Activated naive CD4-positive, alpha-beta T cell treated with anti-CD3 and anti-CD28 coated beads, Interleukin-2, amount 50 U/mL, for 72 hours (primary cell): ENCODE measurements at places on chromosomes 5 and 9. TPM values are rescaled to one million over a fixed set of nuclear protein-coding genes. Genes with fewer than 3 reads are reported as not detected.

- DNase-seq, result no peak
Observed at GRCh38 chr9:17075146-17075757, 59.6 kb upstream of the CNTLN start.

Gene FUT7
- 1.6 TPM for total RNA-seq

Gene SLC27A6
- not detected for total RNA-seq

DNA sequence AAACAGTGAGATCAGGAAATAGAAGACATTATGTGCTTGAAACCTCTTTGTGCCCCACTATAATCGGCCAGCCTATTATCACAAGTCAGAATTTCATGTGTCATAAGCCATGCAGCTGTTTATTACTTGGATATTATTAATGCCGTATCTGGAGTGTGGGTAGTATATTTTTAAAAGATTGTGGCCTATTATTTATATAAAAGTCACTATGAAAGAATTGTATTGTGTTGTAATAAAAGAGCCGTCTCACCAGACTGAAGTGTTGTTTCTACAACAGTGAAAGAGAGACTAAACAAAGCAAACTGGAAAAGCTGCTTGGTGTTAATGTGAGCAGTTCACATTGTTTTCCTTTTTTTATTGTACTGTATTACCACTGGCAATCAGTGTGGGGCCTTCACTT, 449.1 kb downstream of the PSAT1 start:
- no peak for DNase-seq

DNA sequence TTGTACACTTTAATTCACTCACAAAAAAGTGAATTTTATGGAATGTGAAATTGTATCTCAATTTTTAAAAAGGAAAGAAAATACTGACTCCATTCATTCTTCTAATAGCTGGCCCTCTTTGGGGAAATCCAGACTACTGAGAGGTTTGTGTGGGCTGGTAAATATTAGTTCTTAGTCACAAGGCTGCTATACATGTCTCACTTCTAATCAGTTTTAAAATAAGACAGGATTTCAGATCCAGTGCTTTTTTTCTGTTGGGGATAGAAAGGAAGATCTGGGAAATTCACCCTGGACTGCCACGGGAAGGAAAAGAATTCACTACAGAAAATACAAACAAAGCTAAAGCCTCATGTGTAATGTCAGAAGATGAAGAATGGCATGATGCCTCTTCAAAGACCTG, 32.7 kb upstream of the ADAMTSL1 start:
- DNase-seq, result no peak

DNA sequence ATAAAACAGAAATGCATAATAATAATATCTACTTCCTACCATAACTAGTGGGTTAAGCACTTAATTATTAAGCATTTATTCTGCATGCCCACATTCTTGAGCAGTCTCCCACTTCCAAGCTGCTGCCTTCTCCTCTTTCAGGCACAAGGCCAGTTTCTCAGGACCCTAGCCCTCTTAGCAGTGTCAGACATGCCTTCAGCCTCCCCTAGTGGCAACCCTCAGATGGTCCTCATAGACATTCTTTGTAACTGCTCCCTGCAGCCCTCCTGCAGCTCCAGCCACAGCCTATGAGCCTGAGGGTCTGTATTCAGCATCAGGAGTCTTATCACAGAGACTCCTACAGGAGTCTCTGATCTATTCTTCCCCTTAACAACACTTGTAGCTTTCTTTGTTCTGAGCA, 3.9 kb downstream of the IL9 start:
- DNase-seq, result no peak

GRCh38 chr5:98986587-98986986, 57.8 kb upstream of the CHD1 start:
- no peak for DNase-seq

- DNase-seq, result no peak
Observed at GRCh38 chr9:36999728-37000333, 34.2 kb downstream of the PAX5 start.

- DNase-seq, result no peak
Observed at GRCh38 chr5:43041669-43042175, 1.6 kb upstream of the ANXA2R start.

DNA sequence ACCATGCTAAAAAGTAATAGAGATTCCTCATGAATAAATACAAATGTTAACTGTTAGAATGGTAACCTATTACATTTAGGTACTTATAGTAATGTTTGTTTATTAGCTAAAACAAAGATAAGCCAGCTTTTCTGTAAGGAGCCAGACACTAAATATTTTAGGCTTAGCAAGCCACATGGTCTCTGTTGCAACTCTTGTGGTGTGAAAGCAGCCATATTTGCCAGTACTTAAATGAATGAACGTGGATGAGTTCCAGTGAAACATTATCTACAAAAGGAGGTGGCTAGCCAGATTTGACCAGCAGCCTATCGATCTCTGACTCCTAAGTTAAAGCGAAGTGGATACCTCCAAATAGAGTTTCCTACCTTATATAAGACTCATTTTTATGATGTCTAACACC, 331.6 kb downstream of the CDH12 start:
- no peak for DNase-seq

GRCh38 chr5:31052937-31053658, 140.4 kb upstream of the CDH6 start:
- DNase-seq, result no peak

- no peak for DNase-seq
Observed at GRCh38 chr5:120517607-120518252, 53.6 kb downstream of the PRR16 start.
